ENCODE measurements at places on chromosomes 7 and 10.

- no peak for DNase-seq
Observed at GRCh38 chr10:110619514-110620397, 24.4 kb upstream of the RBM20 start.

GRCh38 chr10:44807451-44807850, 103.7 kb upstream of the TMEM72 start:
- DNase-seq: no peak

DNA sequence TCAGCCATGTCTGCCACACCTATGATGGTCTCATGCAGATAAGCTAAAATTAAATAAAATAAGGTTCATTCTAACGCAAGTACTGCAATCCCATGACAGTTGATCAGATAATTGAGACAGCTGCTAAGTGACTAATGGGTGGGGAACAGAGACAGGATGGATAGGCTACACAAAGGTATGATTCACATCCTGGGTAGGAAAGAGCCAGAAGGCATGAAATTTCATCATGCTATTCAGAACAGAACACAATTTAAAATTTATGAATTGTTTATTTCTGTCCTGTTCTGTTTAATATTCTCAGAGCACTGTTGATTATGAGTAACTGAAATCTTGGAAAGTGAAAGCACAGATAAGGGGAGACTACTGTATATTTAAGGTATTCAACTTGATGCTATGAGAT, 381.8 kb upstream of the SORCS1 start:
- DNase-seq: no peak

GRCh38 chr7:71019706-71020105, 112.2 kb upstream of the GALNT17 start:
- DNase-seq: no peak

GRCh38 chr10:6013413-6014192, 36.3 kb upstream of the IL15RA start:
- no peak for DNase-seq

- no peak for DNase-seq
Observed at GRCh38 chr10:102102421-102102820, 17.7 kb downstream of the LDB1 start.

DNA sequence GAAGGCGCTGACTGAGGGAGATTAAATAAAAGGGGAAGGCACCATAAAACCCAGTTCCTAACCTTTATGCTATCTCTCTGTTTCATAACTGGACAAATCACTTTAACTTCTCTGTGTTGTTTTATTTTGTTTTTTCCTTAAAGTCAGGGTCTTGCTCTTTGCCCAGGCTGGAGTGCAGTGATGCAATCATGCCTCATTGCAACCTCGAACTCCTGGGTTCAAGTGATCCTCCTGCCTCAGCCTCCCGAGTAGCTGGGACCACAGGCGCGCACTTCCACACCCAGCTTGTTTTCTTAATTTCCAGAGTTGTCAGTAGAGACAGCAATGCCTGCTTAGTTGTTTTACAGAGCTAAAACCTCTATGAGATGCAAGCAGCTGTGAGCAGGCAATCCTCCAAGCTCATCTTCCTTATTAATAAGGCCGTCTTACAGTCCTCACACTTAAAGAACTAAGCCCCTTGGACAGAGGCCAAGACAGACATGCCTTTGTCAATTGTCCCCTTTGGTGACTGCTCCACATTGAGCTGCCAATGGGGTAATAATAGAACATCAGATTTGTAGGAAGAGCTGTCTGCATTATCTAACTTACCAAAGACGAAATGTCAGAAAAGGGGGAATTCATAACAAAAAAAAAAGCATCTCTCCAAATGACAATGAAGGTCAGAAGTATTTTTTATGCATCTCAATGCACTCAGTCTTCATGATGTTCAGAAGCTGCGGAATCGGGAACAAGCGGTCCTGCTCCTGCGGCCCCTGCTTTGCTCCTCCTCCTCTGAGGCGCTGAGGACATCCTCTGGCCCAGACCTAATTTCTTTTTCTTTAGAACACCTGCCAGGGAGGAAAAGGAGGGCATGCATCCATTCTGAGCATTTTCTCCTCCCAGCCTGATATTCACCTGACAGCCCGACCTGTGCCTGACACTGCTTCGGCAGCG, 62.7 kb upstream of the RNF32 start:
- no peak for DNase-seq

- peak; percentile 71 for DNase-seq
Observed at GRCh38 chr7:6164491-6164890, 107.9 kb downstream of the CYTH3 start.

GRCh38 chr10:3118641-3119091, 51.3 kb downstream of the PFKP start:
- no peak for DNase-seq

DNA sequence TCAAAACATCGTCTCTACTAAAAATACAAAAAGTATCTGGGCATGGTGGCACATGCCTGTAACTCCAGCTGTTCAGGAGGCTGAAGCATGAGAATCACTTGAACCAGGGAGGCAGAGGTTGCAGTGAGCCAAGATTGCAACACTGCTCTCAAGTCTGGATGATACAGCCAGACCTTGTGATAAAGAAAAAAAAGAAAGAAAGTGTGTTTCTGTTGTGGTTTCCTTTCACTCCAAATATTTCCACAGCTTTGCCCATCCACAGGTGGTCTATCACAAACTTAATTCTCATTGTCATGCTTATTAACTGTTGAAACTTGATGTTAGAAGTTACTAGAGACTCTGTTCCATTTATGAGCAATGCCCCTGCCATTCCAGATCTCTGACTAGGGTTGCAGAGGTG, 316.0 kb upstream of the SEMA3C start:
- DNase-seq: no peak

- DNase-seq: no peak
Observed at GRCh38 chr10:69056129-69056528, 31.8 kb upstream of the SRGN start.

DNA sequence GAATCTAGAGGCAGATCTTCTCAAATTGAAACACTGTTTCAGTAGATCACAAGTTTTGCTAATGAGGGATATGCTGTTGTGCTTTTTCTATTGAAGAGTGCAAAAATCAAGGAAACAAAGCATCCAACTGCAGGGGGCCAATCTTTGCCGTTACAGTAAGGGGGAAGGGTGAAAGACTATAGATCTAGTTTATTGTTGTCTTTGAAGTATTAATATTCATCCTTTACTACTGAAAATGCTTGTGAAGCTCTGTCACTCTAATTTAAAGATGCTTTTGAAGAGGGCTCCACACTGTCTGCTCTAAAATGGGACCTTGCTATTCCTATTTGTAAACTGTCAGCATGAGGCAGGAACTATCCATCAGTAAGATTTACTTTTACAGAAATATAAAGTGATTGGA, 110.3 kb downstream of the MBL2 start:
- peak; percentile 7 for DNase-seq

DNA sequence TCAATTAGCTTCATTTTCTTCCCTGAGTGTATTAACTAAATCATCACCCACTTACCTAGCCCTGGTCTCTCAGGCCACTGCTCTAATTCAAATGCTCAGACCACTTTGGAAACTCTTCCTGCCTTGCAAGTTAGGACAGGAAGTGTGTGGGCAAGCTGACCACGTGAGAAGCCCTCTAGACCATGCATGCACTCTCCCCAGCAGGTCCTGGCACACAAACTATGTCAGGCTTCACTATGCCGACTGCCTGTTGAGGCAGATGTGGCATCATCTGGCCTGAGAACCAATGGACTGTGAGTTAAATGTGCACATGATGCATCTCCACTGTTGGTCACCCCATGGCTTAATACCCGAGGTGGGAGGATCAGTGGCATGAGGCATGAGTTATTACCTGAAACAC, 439.6 kb downstream of the GRID1 start:
- no peak for DNase-seq

GRCh38 chr7:117091721-117092120, 138.4 kb downstream of the ST7 start:
- DNase-seq: no peak

DNA sequence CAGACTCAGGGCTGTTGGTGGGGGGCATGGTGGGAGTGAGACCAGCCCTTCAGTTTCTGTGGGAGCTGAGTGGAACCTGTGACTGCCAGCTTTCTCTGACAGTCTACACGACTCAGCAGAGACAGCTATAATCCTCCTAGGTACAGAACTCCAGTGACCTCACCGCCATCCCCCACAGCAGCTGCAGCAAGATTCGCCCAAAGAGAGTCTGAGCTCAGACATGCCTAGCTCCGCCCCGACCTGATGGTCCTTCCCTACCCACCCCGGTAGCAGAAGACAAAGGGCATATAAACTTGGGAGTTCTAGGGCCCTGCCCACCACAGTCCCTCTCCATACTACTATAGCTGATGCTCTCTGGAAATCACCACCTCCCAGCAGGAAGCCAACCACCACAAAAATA, 500.1 kb downstream of the ETV1 start:
- no peak for DNase-seq

DNA sequence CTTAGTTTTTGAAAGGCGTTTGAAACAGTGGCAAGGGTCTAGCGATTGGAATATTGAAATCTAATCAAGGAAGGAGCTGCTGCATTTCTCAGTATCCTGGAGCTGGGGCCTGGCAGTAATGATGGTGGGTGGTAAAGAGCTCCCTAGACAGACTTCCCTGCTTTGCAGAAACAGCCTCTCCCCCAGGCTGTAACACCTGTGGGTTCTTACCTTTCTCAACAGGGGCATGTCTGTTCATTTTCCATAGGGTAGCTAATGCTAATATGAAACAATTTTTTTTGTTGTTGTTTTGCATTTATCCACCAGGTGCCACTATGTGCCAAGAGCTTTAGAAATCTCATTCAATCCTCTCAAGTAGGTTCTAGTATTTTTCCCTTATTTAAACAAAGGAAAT, 345.5 kb downstream of the REEP3 start:
- peak; percentile 26 for DNase-seq

Data from GM23338 (cell line).